ENCODE measurements at places on chromosomes 2 and 18.

GRCh38 chr2:43082903-43083677, 143.3 kb downstream of the ZFP36L2 start:
- no peak for DNase-seq

GRCh38 chr18:80168982-80169381, 59.9 kb downstream of the ADNP2 start:
- no peak for DNase-seq

- no peak for DNase-seq
Observed at GRCh38 chr2:199932312-199932855, 21.3 kb downstream of the C2orf69 start.

- peak; percentile 60 for DNase-seq
Observed at GRCh38 chr18:48667276-48668254, 128.7 kb downstream of the CTIF start.

DNA sequence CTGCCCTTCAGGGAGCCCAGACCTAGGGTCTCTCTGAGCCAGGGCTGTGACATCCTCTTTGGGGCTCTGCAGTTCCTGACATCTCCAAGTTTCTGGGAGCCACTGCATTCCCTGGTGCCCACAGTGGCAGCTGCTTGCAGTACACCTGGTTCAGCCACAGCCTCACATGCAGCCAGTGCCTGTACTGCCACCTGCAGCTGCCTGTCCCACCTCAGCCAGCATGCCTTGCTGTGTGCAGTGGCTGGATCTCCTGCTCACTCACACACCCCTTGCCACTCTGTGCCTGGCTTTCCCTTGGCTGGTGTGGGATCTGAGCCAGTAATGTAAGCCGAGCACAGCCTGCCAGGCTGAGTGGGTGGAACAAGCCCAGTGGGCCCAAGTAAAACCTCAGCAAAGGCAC, 1288.7 kb downstream of the CNTNAP5 start:
- DNase-seq, result no peak

DNA sequence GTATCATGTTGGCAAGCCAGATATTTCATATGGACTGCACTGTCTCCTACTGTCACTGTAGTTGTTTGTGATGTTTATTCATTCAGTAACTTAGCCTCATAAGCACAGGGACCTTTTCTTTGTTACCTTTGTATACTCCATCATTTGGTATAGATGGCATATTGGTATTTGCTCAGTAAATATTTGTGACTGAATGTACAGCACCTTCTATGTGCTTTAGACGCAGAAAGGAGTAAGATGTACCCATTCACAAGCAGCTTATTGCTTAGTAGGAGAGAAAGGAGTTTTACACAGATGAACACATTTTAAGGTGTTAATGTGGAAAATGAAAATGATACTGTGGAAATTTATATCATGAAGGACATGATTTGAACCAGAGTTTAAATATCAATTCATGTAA, 12.0 kb downstream of the EPC2 start:
- no peak for DNase-seq

DNA sequence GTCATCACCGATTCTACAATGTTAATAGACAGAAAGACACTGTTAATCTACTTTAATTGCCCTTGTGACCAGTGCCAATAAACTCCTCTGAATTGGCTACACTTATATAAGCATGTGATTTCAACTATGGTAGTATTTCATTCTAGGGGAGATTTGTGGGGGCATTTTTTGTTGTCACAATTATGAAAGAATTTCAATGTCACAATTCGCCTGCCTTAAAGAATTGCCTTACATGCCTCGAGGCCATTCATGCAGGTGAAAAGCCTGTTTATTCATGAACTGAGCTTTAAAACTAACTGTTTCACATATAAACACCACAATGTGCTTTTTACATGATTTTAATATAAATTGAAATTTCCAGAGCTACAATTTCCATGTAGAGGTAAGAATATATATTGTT, 162.8 kb downstream of the GCA start:
- no peak for DNase-seq

GRCh38 chr18:39596221-39596620, 2030.6 kb upstream of the CELF4 start:
- no peak for DNase-seq

GRCh38 chr2:191151331-191151730, 537 bp upstream of the STAT4 start:
- DNase-seq, result no peak

GRCh38 chr2:74502147-74502719, 2.8 kb upstream of the LBX2 start:
- DNase-seq, result no peak

GRCh38 chr2:102604769-102605168, 14.6 kb upstream of the SLC9A2 start:
- no peak for DNase-seq

GRCh38 chr2:85277416-85278158, 50.2 kb downstream of the TGOLN2 start:
- no peak for DNase-seq

DNA sequence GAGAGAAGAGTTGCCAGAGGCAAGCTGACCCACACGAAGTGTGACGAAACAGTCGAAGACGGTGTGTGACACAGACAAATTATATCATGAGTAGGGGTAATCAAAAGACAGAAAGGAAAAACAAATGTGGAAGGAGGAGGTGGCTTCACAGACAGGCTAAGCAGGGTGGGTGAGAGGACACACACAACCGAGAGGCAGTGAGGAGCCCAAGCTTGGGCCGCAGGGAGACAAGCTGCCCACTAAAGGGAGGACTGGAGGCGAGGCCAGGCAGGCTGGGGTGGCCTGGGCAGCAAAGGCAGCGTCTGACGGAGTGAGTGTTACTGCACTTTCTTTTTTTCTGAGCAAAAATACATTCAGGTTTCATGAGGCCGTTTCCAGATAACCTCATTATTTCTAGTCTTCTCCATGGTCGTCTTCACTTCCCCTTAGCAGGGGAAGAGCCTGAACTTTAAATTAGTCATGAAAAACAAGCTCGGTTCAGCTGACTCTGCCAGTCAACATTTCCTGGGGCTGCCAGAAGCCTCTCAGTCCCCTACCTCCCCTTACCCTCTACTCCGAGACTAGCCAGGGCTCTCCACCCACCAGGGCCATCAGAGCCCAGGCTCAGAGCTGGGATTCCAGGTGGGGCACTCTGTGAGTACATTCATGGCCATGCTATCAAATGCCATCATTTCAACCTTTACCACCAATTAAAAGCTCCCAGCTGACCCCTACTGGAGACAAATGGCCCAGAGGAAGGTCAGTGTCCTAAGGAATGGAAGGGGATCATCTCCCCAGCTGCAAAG, 13.8 kb upstream of the ZFP36L2 start:
- DNase-seq, result no peak

DNA sequence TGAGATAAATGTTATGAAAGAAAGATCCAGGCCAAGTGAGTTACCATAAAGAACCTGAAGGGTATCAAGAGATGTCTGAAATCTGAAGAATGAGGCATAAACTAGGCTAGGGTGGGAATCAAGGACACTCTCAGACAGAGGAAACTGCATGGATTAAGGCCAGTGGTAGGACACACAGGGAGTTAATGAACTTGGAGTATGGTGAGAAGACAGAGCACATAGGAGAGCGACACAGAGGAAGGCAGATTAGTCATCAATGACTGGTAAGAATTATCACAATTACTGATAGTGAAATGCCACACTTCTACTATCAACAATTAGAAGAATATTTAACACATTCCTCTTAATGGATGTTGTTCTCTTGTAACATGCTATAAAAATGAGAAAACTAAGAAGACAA, 76.9 kb downstream of the TTC21B start:
- DNase-seq, result no peak

- peak; percentile 75 for DNase-seq
Observed at GRCh38 chr2:181658444-181658843, 1.5 kb upstream of the CERKL start.

GRCh38 chr2:163717515-163717914, 18.3 kb downstream of the FIGN start:
- DNase-seq, result no peak

Data from WERI-Rb-1 (cell line).